Stimulated activated CD8-positive, alpha-beta memory T cell treated with anti-CD3 and anti-CD28 coated beads, Interleukin-7, amount 100 ng/mL, for 1 hour (primary cell): ENCODE measurements at places on chromosomes 4 and X.

- DNase-seq, result no peak
These were observed 234.2 kb upstream of the MID1 start for GRCh38 chrX:10854594-10854993.

GRCh38 chrX:53939127-53939526 is 105.1 kb downstream of the PHF8 start:
- DNase-seq, result no peak

- DNase-seq, result no peak
These were observed 75.9 kb upstream of the CAMK2D start for GRCh38 chr4:113837397-113837796.

DNA sequence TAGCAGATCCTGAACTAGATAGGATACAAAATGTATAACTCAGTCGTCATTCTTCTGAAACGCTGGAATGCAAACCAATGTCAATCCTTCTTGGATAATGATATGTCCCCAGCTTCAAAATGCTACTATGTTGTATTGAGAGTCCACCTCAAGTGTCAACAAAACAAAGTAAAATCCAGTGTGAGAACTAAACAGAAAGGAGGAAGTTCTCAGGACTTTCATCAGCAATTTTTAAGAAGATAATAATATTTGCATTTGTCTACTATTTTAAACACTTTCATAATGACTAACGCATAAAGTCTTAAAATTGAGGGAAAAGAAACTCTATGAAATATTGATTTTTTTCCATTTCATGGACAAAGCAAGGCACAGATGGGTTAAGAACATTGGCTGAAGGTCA is 36.3 kb downstream of the SOD3 start:
- no peak for DNase-seq

DNA sequence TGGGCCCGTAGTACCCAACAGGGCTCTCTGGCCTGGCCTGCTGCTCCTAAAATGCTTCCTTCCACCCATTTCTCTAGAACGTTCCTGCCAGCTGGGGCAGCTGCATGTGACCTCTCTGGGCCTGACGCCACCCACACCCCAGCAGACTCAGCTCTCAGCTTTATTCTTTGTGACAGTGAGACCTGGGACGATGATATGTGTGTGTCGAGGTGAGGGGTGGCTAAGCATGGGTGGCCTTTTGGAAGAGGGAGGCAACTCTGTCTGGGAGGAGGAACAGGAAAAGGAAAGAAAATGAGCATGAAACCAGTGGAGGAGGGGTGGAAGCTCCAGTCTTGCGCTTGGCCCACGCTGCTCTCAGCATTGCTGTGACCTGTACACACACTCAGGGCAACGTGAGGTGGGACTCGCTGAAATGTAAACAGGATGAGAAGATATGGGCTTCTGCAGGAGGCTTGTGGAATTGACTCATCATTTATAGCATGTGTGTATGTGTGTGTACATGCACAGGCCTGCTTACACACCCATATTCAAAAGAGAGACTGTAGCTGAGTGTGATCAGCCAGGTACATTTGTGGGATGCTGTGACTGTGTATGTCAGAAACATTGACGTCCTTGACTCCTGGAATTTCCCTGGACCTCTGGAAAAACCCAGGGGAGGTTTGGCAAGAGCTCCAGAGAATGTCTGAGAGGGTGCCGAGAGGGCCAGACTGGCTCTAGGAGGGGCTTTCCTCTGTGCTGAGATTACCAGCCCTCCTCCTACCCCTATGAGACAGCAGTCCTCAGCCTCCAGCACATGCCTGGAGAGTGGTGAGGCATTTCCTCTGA is 137.9 kb downstream of the PJA1 start:
- DNase-seq, result no peak

- DNase-seq, result no peak
These were observed 116.0 kb upstream of the PUDP start for GRCh38 chrX:7263961-7264360.

GRCh38 chr4:73668782-73669201 is 48.6 kb upstream of the RASSF6 start:
- no peak for DNase-seq

GRCh38 chr4:168318266-168318895 is at the start of gene DDX60:
DDX60 (minus strand) TSS chr4:168318752; CDS start chr4:168311259, 7,493 bp downstream.
- peak; percentile 71 for DNase-seq

- DNase-seq, result no peak
These were observed 111.1 kb downstream of the SH3RF1 start for GRCh38 chr4:169159624-169160171.

DNA sequence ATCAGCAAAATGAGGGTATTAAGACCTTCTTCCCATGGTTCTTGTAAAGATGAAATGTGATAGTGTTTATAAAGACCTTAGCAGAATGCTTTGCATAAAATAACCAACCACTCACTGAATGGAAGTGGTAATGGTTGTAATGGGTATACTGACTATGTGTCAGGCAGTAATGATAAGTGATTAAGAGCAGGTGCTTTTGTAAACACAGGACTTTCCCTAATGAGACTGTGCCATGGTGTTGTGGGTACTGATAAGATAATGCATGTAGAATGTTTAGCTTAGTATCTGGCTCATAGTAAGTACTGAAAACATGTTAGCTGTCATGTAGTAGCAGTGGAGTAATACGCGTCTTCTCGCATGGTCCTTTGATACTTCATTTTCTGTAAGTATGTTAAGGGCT is 6.9 kb downstream of the LSM6 start:
- DNase-seq, result no peak

GRCh38 chr4:159483110-159483781 is 380.4 kb downstream of the RAPGEF2 start:
- no peak for DNase-seq

- DNase-seq, result no peak
These were observed 77.2 kb upstream of the BCOR start for GRCh38 chrX:40174854-40175510.

DNA sequence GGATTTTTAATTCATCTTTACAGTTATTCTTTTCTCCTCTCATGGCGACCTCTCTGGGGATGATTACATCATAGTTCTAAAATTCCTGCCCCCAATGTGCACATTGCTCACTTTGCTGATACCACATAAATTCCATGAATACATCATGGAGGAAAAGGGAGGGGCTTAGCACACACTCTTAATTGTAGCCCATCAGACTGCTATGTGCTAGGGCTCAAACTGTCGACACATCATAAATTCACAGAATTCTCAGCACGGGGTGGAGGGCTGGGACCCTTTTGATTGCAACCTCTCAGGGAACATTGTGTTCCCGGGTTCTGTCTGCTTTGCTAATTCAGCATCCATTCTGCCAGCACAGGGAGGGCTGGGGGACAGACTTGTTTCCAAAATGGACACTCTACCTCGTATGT is 592.9 kb downstream of the BCOR start:
- DNase-seq, result no peak

DNA sequence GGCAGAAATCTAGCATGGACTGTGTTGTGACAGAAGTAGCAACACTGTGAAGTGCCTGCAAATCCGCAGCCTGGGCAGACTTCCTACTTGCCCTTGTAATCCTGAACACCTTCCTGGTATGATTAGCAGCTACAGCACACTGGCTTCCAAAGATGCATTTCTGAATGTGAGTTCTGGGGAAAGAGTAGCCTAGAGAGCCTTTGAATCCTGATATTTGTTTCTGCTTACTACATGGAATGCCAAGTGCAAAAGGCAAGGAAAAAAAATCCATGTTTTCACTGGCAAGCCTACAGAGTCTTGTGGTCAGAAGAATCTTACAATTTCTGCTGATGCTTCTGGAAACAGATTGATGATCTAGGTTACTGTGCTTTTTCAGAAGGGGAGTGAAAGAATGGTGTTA is 223.7 kb downstream of the COL25A1 start:
- no peak for DNase-seq

GRCh38 chr4:83855044-83855443 is 319.1 kb downstream of the GPAT3 start:
- no peak for DNase-seq

DNA sequence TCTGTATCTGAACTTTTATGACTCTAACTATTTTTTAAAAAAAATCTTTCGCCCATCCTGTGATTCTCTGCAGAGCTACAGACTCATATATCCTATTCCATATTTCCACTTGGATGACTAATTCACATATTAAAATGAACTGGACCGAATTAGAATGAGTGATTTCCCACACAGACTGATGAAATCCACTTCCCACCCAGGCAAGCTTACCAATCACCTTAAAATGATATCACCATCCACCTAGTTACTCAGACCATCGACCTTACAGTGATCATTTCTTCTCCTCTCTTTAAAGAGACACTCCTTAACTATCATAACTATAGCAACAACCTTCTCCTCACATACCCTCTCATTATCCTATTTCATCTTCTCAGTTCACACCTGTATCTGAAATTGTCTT is 34.1 kb upstream of the GUCY1B1 start:
- DNase-seq, result no peak

- DNase-seq, result no peak
These were observed 25.2 kb downstream of the HTRA3 start for GRCh38 chr4:8294775-8295174.

DNA sequence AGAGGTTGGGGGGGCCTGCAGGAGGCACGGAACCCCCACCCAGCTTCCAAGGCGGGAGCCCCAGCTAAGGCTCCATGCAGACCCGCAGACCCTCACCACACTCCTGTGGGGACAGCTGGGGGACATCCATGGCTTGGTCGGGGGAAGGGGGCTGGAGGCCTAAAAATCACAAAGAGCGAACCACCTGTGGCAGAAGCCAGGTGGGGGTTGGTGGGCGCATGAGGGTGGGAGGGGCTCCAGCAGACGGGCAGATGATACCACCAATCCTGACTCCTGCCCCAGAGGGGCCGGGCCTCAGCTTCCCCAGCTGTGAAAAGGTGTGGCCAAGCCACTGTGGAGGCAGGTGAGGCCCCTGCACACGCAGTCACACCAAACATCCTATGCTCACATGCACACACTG is 111.6 kb downstream of the FAM53A start:
- no peak for DNase-seq

GRCh38 chr4:160136021-160136420 is 1033.1 kb downstream of the RAPGEF2 start:
- DNase-seq, result no peak

GRCh38 chr4:148445860-148446330 is 3.7 kb upstream of the NR3C2 start:
- no peak for DNase-seq

DNA sequence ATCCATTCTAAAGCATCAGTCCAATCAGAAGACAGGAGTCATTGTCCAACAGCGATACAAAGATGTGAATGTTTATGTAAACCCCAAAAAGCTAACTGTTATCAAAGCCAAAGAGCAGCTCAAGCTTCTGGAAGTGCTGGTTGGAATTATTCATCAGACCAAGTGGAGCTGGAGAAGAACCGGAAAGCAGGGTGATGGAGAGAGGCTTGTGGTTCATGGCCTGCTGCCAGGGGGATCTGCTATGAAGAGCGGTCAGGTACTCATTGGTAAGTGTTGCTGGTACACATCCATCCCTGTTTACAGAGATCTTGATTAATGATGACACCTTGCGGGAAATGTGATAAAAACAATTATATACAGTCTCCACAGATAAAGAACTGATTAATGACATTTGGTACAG is 11.0 kb downstream of the INTU start:
- no peak for DNase-seq
